ENCODE measurements at places on chromosomes 12 and 14. TPM values are rescaled to one million over a fixed set of nuclear protein-coding genes. Genes with fewer than 3 reads are reported as not detected.
A peak's percentile ranks its signal among the peaks of the same experiment; 100 is the strongest.

The MYL2 gene
- not detected for total RNA-seq

The KCNJ8 gene
- total RNA-seq: 1.1 TPM

The SLC6A13 gene
- not detected for total RNA-seq

The OR4Q3 gene
- total RNA-seq: not detected

The PLCZ1 gene
- not detected for total RNA-seq

The MUCL1 gene
- not detected for total RNA-seq

The KRT75 gene
- total RNA-seq: 1.1 TPM

The ZFHX2 gene
- 0.23 TPM for total RNA-seq

- DNase-seq: no peak
These were observed 88.2 kb upstream of the FRMD6 start for GRCh38 chr14:51563560-51563959.

DNA sequence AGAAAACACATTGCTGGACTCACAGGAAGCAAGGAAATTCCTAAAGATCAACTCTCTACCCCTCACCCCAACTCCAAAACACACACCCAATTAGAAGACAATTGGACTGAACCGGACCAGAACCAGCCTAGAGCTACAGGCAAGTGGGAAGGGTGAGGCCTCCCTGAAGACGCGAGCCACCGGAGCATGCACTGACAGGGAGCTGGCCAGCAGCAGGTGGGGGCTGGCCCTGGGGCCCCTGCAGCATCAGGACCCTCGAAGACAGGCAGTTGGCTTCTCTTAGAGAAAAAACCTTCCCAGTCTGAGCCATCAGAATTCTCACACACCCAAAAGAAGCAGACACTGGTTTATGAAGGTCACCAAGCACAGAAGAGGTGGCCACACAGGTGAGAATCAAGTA lies 209.5 kb upstream of the DIO3 start:
- no peak for DNase-seq

GRCh38 chr14:70008284-70009262 lies 129.4 kb downstream of the SMOC1 start:
- DNase-seq: no peak

- peak; percentile 15 for DNase-seq
These were observed 58.3 kb downstream of the OTOGL start for GRCh38 chr12:80157645-80158044.

DNA sequence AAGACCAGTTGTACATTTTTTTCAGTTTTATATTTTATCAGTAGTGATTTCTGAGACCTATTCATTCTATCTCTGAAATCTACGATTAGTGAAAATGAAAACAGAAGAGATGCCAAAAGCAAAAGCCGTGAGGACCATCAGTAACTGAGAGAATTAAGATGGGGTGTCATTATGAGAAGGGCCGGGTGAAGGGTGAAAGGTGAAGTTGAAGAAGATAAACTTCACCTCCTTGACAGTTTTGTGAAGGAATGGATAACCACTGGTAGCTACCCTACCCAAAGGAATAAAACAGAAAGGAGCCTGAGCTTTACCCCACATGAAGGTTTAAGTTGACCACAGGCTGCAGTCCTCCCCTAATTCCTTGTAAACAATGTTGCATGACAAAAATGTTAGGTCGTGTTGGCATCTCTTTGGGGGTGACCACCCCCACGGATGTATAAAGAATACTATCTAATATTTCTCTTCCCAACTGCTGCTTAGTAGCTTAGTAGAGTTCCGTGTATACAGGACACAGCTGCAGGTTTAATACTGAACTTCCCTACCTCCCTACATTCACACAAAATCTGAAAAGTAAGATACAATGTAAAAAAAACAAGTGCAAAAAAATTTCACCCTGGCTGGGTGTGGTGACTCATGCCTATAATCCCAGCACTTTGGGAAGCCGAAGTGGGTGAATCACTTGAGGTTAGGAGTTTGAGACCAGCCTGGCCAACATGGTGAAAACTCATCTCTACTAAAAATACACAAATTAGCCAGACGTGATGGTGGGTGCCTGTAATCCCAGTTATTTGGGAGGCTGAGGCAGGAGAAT lies 23.9 kb downstream of the GPR19 start:
- peak; percentile 67 for DNase-seq

GRCh38 chr14:63245893-63246292 lies 41.6 kb downstream of the RHOJ start:
- no peak for DNase-seq

- no peak for DNase-seq
These were observed 6.3 kb upstream of the RIN3 start for GRCh38 chr14:92507174-92507768.

DNA sequence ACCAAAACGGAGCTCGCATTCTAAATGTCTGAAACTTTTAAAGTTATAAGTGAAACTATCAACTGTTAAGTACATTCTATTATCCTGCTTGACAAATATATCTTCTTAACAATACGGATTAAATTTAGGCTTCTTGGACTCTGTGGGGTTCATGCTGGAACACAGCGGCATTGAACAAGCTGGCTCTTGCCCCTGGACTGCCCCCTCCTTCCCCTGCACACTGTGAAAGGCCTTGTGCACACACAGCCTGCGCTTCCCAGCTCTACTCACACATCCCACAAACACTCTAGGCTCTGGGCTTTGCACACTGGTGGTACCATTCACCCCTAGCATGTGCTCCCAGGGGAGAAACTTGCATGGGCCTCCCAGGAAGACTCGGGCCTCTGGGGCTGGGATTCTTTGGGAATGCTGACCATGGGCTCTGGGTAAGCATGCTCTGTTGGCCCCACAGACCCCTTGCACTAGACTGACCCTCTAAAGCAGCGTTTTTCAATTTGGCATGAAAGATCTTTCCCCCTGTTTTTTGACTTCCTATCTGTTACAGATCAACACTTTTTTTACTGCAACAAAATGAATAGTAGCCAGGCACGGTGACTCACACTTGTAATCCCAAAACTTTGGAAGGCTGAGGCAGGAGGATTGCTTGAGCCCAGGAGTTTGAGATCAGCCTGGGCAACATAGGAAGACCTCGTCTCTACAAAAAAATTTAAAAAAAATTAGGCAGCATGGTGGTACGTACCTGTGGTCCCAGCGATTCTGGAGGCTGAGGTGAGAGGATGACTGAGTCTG lies 96.2 kb upstream of the CPM start:
- DNase-seq: no peak

- peak; percentile 99 for DNase-seq
These were observed 92.7 kb downstream of the LRRC74A start for GRCh38 chr14:76918782-76919394.

GRCh38 chr12:125092108-125092871 lies 27.1 kb downstream of the AACS start:
- no peak for DNase-seq

DNA sequence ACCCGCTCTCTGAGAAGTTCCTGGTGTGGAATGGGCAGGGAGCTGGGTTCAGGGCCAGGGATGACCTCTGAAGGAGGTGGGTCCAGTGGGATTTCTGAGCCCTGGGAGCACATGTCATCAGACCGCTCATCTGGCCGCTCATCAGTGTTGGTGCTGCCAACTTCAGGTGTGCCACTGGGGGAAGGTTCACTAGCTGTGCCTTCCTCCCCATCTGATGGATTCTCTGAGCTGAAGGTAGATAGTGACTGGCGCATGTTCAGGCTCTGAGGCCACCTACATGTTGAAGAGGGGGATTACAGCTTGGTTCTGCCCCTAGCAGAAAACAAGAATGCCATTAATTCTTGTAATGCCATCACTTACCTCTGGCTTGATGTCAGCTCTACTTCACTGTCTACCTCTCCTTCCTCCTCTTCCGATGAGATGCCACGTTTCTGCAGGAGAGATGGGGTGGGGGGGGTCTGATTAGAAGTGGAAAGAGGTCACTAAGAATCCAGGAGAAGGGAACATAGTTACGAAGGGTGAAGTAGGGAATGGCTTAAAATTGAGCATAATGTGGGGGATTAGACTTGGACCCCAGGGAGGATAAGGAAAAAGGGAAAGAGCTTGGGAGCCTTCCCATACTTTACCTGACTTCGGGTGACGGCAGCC lies 17.2 kb downstream of the MAP3K12 start:
- peak; percentile 36 for DNase-seq

- DNase-seq: peak; percentile 3
These were observed 3.5 kb upstream of the ASPG start for GRCh38 chr14:104081951-104082464.

DNA sequence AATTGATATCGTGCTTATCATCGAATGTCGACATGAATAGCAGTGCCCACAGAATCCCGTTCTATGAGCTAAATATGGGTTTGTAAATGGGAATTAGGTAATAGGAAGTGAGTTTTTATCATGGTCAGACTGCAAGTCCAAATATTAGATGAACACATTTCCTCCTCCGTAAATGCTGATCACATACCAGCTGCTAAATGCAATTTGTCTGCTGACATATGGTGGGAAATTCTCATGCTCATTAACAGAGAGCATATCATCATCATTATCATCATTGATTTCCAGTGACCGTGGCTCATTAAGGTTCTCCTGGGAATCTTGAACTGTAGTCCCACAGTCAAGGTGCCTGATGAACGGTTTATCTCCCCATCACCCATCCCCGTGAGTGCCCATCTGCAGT lies 998.8 kb upstream of the TMEM132C start:
- DNase-seq: no peak
